ENCODE measurements at places on chromosomes 2 and 18. TPM values are rescaled to one million over a fixed set of nuclear protein-coding genes. Genes with fewer than 3 reads are reported as not detected.
A peak's percentile ranks its signal among the peaks of the same experiment; 100 is the strongest.

Gene SRD5A2
- not detected for total RNA-seq

DNA sequence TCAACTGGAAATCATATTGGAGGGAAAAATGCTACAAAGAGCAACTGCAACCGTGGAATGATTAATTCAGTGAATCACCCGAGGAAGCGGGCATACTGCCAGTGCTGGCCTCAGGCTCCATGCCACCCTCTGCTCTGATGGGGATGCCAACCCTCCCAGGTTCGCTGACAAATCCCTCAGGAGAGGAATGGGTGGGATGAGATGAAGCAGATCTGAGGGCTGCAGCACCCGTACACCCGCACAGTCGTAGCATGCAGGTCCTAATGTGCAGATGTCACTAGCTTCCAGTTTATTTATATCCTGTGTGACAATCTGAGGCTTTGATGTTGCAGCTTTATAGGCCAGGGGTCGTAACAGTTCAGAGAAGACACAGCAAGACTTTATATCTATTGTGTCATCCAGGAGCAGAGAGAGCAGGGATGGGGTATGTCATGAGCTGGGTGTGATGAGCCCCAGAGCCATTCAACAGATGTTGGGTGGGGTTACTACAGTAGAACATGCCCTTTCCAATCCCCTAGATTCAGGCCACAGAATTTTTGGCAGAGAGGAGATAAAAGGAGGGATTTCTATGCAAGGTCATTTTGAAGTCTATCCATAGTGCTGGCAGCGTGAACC is 44.6 kb downstream of the DPP4 start:
- no peaks in the 10 kb centered on the region for H3K4me1 ChIP-seq
- no peak for DNase-seq
- H3K36me3 ChIP-seq = peaks cover 56% of the 10 kb centered on the region
- no peak overlapping the region for H3K27ac ChIP-seq
- H3K27me3 ChIP-seq = no peaks in the 10 kb centered on the region

- no peaks in the 10 kb centered on the region for H3K4me1 ChIP-seq
- no peak overlapping the region for H3K27ac ChIP-seq
- no peaks in the 10 kb centered on the region for H3K36me3 ChIP-seq
- H3K27me3 ChIP-seq = no peaks in the 10 kb centered on the region
- no peak overlapping the region for H3K4me3 ChIP-seq
Observed at GRCh38 chr2:166384774-166385173, 9.0 kb upstream of the SCN9A start.

DNA sequence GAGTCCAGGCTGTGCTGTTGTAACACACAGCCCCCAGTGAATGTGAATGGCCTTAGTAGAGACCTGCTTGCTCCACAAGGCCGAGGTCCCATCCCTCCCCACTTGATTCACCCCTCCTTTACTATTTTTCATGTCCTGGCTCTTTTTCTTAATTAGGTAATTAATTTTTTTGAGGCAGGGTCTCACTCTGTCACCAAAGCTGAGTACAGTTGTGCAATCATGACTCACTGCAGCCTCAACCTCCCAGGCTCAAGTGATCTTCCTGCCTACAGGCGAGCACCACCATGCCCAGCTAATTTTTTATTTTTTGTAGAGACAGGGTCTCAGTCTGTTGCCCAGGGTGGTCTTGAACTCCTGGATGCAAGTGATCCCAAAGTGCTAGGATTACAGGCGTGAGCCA is 19.3 kb downstream of the FBLN7 start:
- peaks cover 33% of the 10 kb centered on the region for H3K4me1 ChIP-seq
- H3K27me3 ChIP-seq = no peaks in the 10 kb centered on the region
- H3K27ac ChIP-seq = no peak overlapping the region
- no peaks in the 10 kb centered on the region for H3K36me3 ChIP-seq
- no peak for DNase-seq
- H3K4me3 ChIP-seq = no peak overlapping the region

DNA sequence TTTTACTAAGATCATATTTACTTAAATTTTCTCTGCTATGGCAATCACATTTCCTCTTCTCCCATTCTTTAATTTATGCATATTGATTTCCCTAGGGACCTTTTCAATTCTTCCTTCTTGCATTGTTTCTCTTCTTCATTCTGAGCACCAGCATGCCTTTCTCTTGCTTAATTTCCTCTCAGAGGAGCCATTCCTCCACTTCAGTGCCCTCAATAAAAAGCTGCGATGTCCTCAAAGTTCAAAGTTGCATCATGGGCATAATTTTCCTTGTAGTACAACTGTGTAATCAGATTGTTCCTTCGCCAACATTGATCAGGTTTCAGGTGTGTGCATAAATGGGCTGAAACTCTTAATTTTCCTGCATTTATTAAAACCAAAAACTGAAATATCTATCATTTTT is 21.8 kb upstream of the CD226 start:
- no peak overlapping the region for H3K4me3 ChIP-seq
- H3K36me3 ChIP-seq = no peaks in the 10 kb centered on the region
- H3K4me1 ChIP-seq = peaks cover 19% of the 10 kb centered on the region
- no peak overlapping the region for H3K27ac ChIP-seq

GRCh38 chr2:161136696-161137324 is 23.4 kb upstream of the TANK start:
- peaks cover 16% of the 10 kb centered on the region for H3K4me1 ChIP-seq
- peak overlapping the region; percentile 62 for H3K4me3 ChIP-seq
- H3K36me3 ChIP-seq = no peaks in the 10 kb centered on the region
- peak; percentile 88 for DNase-seq
- H3K27me3 ChIP-seq = no peaks in the 10 kb centered on the region
- peak overlapping the region; percentile 76 for H3K27ac ChIP-seq

Measured in CD4-positive, alpha-beta T cell (primary cell).